ENCODE measurements at places on chromosomes 5 and 9.

- DNase-seq: no peak
Observed at GRCh38 chr9:97938081-97938644, at the start of gene HEMGN. HEMGN (minus strand) TSS chr9:97938172; CDS start chr9:97938136, 36 bp downstream.

GRCh38 chr5:180207593-180207992, 1.4 kb downstream of the RASGEF1C start:
- no peak for DNase-seq

- DNase-seq: no peak
Observed at GRCh38 chr5:178462816-178463215, 127.4 kb downstream of the COL23A1 start.

- DNase-seq: no peak
Observed at GRCh38 chr5:61386045-61386800, 54.2 kb downstream of the ZSWIM6 start.

GRCh38 chr9:98225015-98225442, 30.4 kb downstream of the TBC1D2 start:
- DNase-seq: no peak

GRCh38 chr9:129262261-129262660, 84.2 kb upstream of the IER5L start:
- DNase-seq: no peak

GRCh38 chr5:159668556-159668955, 247.7 kb upstream of the ADRA1B start:
- no peak for DNase-seq

DNA sequence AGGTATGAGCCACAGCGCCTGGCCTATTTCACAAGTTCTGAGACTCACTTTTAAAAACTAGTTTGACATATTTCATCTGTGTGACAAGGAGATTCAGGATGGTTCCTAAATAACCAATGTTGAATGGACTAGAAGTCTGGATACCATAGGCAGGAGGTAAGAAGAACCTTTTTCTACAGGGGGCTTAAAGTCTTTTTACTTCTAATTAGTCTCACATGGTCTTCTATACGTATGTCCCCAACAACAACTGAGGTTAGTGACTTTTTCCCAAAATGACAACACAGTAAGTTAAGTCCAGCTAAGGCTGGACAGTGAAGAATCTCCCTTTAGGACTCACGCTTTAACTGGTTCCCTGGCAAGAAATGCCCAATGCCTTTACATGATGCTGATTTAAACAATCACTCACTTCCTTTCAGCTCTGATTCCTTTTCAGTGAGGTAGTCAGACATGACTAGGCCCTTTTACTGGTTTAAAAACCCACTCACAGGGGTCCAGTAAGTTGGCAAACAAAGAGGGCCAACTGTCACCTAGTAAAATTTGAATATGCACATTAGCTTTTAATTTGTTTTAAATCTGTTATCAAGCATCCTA, 12.1 kb upstream of the HAUS6 start:
- DNase-seq: no peak

- no peak for DNase-seq
Observed at GRCh38 chr5:78221964-78222451, 72.5 kb downstream of the AP3B1 start.

GRCh38 chr9:133048595-133048994, 13.2 kb upstream of the CEL start:
- DNase-seq: no peak

DNA sequence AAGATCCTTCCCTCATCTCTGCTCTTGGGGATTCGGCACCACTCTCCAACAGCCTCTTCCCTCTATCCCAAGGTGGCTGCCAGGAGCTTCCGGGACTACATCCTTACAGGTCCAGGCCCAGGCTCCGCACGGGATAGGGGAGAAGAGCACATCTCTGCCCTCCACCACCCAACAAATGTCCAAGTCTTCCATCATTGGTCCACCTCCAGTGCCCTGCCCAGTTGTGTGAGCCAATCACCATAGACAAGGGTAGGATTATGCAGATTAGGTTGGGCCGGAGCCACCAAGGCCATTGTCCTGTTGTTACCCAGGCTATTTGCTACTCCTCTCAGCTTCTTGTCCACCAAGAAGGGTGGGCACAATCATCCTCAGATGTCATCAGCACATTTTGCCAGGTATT, 9.1 kb downstream of the UNC5A start:
- DNase-seq: no peak

GRCh38 chr5:95162231-95162992, 122.5 kb downstream of the MCTP1 start:
- DNase-seq: no peak

GRCh38 chr9:98449871-98450270, 194.4 kb upstream of the TBC1D2 start:
- no peak for DNase-seq

DNA sequence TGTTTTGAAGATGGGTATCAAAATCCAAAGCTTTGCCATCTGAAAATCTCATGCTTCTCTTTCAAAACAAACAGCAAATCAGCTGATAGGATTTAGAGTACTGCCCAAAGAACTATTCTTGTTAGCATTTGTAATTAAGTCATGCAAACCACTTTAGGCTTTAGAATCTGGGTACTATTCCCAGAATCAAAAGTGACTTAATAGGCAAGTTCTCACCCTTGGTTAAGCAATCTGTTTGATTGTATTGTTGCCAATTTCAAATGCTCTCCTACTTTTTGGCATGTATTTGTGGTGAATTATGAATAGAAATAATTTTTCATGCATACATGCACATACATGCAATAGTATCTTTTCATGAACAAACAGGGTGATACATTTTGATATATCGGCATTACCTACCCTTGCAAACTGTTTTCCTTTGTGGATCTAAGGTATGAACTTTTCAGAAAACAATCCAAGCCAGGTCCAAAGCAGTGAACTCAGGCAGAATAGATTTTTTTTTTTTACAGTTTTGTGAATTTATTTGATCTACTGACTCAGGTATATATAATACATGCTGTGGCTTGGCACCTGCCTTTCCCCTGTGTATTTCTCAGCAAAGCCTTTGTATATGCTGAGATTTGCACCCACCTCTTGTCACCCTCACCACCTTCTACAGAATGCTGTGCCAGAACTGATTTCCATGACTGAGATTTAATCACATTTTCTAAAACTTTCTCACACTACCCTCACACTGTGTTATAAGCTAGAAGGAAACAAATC, 9.0 kb downstream of the IL33 start:
- DNase-seq: no peak

DNA sequence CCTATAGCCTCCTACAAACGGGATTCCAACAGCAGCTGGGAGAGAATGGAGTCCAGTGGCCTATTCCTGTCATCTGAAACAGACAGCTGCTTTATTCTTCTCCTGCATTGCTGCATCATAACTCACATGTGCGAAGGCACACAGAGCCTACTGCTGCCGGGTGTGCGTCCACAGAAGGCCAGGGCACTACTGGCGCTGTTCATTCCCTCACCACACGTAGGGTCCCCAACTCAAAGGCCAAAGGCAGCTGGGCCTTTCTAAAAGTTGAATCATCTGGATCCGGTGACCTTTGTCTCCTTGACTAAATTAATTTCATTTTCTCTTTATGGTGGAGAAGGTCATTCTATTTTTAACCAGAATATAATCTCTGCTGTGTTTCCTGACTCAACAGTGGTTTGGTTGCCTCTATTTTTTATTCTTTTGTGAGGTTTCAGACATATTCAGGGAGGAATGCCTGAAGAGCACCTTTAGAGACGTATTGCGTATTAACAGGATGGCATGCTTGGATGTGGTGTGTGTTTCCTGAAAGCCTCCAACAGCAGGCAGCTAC, 10.8 kb upstream of the SPATA24 start:
- DNase-seq: no peak

DNA sequence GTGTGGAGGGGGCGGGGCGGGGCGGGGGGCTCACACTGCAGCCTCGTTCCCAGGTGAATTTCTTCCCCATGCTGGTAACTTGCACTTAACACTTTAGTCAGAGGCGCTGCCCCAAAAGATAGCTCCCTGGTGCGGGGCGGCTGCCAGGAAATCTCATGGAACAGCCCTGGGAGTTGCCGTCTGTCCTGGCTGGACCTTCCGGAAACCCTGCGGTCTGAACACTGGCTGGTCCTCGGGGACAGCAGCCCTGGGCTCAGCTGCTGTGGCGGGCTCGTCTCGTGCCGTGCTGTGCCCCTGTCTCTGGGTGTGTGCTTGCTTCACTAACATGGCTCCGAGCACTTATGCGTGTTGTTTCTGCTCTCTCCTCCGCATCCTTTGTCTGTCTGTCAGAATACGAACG, 25.8 kb downstream of the PTGES2 start:
- DNase-seq: no peak

DNA sequence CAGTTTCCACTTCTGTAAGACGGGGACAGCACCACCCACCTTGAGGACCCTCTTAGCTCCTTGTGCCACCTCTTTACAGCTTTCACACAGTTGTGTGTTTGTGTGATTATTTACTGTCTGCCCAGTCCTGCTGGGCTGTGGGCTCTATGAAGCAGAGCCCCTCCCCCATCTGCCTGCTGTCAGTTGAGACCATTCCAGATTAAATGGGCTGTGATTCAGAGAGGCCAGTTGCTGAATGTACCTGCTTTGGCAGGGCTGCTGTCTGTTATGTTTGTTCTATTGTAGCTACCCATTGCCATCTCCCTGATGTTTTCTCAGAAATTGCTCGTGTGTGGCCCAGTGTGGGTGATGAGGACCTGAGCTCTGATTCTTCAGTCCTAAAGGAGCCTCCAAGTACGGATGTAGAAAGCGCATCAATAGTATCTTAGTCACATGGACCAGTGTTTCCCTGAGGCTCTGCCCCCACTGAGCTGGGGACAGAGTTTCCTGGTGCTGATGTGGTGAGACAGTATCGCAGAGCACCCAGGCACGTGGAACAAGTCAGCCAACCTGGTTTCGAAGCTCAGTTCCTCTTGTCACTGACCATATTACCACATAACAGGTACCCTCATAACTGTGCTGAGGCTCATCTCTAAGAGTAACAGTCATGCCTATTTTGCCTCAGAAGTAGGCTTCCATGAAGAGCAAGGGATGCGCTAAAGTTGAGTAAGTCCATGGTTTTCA, 3.7 kb downstream of the ANGPTL2 start:
- DNase-seq: no peak

DNA sequence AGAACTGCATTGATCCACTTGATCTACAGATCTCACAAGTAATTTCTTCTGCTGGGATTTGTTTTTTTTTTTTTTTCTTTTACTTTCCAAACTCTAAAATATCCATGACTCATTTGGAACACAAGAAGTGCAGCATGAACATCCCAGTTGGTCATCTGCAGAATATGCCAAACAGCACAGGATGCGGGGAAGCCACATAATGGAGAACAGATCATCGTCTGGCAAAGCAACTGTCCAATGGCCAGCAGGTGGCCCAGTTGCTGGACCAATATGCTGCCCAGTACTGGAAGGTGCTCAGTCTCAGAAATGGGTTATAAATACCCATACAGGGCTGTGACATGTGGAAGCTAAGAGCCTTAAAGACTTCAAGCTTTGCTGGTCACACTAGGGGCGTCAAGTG, 221.3 kb upstream of the TAS2R1 start:
- DNase-seq: peak; percentile 84

DNA sequence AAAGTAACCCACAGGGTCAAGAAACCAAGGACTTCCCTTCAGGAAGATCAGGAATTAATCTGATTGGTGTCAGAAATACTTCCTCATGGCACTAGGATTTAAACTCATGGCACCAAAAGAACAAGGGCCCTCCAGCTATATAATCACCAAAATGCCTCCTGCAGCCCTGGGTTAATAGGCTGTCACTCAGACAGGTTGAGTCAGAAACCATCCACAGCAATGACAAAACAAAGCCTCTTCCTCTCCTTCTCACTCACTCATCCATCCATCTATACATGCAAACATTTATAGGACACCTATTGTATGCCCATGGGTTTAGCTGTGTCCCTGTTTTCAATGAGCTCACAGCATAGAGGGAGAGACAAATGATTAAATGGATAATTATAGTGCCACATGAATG, 62.5 kb upstream of the SPOCK1 start:
- DNase-seq: no peak

GRCh38 chr5:124740071-124740470, 6.4 kb downstream of the ZNF608 start:
- no peak for DNase-seq

GRCh38 chr9:88312517-88313103, 75.6 kb upstream of the SPIN1 start:
- DNase-seq: no peak

GRCh38 chr5:35159370-35159742, 70.9 kb downstream of the PRLR start:
- DNase-seq: no peak

- no peak for DNase-seq
Observed at GRCh38 chr5:136195971-136196820, 3.2 kb upstream of the SMIM32 start.

GRCh38 chr5:5467737-5468136, 45.3 kb downstream of the ICE1 start:
- no peak for DNase-seq

DNA sequence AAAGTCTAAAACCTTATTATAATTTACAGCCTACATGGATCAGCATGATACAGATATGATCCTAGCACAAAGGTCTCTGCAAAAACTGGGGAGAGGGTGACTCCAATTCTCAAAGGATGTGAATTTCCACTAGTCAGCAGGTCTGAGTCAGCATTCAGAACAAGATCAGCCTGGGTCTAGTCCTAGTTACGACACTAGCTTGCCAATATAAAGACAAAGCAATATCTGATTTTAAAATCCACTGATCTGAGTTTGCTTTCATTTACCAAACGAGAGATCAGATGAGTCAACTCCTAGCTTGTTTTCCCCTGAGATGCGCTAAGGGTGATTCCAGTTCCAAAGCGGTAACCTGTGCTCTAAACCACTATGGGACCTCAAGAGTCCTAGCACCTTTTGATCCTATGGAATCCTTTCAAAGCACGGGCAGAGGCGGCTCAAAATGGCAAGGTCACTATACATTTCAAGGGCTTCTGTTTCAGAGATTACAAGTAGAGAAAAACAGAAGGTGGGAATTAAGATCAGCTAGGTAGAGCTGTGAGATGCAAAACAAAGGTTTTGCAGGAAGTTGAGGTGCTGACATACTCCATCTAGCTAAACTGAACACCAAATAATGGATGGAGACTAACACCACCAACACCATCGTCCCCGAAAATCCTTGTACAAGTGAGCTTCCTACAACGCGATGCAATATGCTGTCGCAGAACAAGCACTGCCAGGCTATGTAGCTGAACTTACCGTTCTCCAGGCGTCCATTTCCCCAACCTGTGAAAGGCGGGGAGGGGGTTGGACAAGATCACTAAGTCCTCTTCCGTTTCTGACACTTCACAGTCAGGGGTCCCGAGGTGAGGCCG, 906 bp downstream of the SLC25A51 start:
- no peak for DNase-seq

- DNase-seq: no peak
Observed at GRCh38 chr5:179152144-179152895, 92.1 kb downstream of the ZNF354C start.

DNA sequence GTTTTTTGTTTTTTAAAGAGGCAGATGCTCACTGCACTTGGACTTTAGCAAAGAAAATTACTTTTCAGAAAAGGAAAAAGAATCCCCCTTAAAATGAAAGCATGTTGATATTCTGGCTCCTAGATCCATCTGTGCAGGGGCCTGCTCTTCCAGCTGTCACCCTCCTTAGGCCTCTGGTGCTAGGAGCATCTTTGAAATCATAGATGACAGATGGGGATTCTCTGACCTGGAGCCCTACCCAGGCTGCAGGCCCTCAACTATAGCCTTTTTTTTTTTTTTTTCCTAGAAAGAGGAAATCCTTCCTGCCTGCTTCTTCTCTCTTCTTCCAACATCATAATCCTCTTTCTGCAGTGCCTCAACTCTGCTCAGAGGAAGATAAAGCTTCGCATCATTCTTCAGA, 16.3 kb upstream of the DCP2 start:
- no peak for DNase-seq
